ENCODE measurements at places on chromosomes 3 and 15.

GRCh38 chr15:35141743-35142471 lies 56.8 kb upstream of the NANOGP8 start:
- DNase-seq: peak; percentile 59

DNA sequence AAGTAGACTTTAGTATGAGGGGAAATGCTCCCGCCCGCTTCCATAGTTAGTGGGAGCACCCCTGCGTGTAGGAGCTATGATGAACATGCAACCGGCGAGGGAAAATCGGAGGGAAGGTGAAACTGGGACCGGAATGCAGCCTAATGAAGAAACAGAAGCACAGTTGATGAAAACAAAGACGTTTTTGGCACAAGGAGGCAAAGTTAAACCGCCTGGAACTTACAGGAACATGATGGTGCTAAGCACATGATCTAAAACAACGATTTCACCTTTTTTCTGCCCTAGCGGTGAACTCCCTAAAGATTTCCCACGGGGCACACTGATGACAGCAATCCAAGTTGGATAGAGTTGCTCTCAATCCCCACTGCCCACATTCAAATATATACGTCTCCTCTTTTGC lies 49.4 kb upstream of the SPATA12 start:
- DNase-seq: no peak

- peak; percentile 78 for DNase-seq
Observed at GRCh38 chr3:46895204-46895660, 17.7 kb downstream of the PTH1R start.

GRCh38 chr3:38227989-38228388 lies 37.6 kb upstream of the SLC22A13 start:
- no peak for DNase-seq

DNA sequence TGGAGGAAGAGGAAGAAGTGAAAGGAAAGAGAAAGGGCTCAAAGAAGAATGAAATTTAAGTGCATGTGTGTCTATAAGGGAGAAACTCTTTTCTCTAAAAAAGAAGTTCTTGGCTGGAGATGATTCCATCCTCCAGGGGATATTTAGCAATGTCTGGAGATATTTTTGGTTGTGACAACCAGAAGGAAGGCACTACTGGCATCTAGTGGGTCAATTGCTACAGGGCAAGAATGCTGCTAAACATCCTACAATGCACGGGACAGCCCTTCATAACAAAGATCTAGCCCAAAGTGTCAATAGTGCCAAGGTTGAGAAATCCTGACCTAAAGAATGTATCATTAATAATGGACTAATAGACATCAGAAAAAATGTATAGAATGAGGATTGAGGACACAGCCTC lies 57.4 kb upstream of the ST3GAL6 start:
- DNase-seq: no peak

DNA sequence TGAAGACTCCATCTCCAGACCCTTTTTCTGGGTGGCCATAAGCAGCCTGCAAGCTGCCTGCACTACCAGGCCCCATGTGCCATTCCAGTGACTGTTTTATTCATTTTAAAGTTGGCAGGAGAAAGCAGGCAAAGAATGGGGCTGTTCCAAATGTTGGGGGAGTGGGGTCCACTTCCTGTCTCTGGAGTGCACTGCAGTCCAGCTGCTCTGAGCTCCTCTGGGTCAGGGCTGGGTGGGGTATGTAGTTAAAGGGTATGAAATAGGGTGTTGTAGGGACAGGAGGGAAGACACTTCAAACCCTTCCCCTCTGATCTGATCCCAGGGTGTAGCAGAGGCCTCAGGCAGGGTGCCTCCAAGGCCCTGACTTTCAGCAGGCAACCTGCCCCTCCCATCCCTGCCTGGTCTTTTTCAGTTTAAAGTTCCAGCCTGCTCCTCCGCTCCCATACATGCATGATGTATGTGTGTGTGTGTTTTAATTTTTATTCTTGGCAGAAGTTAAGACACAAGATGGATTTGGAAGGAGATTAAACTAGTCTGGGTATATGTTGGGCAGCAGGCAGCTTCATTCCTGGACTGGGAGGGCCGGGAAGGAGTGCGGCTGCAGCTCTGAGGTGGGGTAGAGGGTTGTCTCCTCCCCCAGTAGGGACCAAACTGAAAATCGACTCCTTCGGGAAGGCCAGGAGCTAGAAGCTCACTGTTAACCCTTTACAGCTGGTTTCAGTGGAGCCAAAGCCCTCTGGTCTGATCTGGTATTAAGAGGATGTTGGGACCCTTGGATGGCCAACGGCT lies 17.3 kb downstream of the BOC start:
- no peak for DNase-seq

- peak; percentile 31 for DNase-seq
Observed at GRCh38 chr3:147410526-147411237, 1.5 kb downstream of the ZIC1 start.

DNA sequence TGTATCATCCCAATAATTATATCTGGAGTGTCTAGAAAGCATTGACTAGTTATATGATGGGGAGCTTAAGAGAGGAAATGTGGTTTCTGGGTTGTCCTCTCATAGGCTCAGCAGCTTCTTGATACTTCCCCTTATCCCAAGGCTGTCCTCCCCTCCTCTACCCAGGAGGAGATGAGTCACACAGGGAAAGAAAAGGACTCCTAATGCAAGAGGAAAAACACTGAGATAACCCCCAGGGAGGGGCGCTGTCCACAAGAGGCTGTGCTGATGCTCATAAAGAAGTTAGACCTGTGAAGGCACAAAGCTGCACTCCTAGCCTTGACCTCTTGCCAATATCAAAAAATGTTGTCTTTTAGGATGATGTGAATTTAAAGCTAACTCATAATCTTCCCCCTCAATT lies 28.8 kb upstream of the GYG1 start:
- DNase-seq: peak; percentile 49

DNA sequence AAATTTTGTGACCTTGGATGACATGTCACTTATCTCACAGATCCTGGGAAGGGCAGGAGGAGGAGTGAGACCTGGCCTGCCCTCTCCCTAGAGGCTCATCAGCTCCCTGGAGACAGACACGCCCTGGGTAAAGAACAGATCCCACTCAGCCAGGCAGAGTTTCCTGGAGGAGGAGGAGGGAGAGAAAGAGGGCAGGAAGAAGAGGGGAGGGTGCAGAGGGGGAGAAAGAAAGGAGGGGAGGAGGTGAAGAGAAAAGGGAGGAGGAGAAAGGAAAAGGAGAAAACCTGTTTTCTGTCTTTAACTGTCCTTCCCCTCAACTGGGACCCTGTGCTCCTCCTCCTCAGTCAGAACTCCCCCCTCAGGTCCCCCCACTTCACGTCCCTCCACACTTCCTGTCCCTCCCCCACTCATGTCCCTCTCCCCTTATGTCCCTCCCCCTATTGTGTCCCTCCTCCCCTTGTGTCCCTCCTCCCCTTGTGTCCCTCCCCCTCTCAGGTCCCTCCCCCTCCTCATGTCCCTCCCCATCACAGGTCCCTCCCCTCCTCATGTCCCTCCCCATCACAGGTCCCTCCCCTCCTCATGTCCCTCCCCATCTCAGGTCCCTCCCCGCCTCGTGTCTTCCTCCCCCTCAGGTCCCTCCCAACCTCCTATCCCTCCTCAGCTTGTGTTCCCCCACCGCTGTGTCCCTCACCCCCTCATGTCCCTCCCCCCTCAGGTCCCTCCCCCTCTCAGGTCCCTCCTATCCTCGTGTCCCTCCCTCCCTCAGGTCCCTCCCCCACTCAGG lies 52.3 kb upstream of the CGNL1 start:
- DNase-seq: peak; percentile 85

GRCh38 chr3:110664148-110664547 lies 407.5 kb upstream of the NECTIN3 start:
- no peak for DNase-seq

DNA sequence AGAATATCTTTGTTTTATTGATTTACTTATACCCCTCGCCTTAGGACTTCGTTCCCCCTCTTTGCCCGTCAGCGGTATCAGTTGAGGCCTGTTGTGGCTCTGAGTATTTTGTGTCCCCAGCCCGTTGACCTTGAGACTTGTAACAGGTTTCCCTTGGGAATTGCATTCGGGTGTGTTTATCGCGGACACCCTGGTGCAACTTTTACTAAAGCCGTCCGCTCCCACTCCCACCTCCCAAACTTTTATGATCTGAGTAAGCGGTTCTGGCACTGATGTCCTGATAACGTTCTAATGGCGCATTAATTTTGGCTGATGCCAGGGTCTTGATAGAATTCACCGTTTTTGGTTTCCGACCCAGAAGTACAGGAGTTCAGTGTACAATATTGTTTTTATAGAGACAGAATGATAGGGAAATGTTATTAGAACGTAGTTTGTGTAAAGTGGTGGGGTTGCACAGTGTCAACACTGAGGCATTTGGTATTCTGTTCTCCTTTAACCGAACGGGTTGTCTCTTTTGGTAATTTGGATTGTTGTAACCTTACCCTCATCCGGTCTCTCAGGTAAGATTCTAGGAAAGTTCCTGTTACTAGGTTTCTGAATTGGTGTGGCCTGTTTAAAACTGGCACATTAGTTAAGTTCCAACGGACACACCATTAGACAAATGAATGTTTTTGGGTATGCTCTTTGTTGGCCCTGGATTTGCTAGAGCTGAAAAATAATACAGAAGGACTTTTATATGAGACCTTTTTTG lies 47.8 kb downstream of the OIP5 start:
- DNase-seq: peak; percentile 53

- DNase-seq: no peak
Observed at GRCh38 chr3:1971780-1972179, 126.9 kb upstream of the CNTN4 start.

GRCh38 chr3:21528291-21528995 lies 222.6 kb downstream of the ZNF385D start:
- no peak for DNase-seq

- DNase-seq: no peak
Observed at GRCh38 chr3:111152496-111152895, 80.9 kb downstream of the NECTIN3 start.

DNA sequence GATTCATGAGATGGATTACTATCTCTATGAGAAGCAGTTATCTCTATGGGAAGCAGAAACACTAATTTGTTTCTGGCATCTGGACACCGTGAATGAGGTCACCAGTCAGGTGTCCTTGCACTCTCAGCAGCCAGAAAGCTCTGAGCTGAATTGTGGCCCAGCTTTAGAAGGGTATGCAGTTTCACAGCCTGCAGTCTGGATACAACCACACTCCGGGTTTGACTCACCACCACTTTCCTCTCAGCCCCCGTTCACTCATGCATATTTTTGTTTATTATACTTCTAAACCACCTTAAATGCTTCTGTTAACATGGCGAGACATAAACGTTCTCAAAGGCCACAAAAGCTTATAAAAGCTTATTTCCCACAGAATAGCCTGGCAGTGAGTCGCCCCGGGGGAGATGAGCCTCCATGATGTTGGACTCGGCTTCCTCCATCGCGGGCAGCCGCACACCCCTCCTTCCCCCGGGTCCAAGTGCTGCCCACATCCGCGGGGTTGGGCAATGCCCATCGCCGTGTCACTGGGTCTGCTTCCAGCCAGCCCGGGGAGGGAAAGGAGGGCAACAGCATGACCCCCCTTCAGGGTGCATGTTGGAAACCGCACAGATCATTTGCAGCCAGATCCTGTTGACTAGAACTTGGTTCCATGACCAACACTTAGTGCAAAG lies 16.8 kb upstream of the SLC41A3 start:
- DNase-seq: no peak

DNA sequence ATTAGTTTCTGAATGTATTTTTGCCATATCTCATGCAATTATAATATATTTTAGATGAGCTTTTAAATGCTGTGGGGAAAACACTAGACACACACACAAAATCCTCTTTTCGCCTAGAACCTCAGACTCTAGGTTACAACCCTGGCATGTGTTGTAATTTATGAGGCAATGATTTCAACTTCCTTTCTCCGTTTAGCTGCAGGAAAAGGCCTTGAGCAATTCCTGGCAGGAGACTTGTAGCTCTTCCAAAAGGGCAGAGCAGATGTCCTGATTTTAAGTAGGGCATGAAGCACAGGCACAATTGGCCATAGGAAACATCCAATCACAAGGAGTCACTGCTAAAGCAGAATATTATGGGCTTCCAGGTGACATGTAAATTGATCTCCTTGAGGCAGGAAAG lies 82.0 kb downstream of the GPR156 start:
- DNase-seq: peak; percentile 59

DNA sequence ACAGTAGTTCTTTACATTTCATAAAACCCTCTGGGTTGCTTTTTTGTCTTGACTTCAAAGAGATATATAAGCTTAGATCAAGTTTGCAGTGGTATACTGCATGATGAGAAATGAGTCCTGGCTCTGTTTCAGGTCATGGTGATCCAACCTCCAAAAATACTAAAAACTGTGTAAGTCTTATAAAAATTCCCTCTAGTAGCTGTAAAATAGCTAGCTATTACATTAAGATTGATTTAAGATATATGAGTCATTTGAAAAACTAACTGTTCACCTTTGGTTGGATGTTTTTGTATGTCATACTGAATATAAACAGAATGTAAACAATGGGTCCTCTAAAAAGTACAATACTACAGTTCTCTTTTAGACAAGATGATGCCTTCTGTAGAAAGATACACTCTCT lies 879.2 kb downstream of the ROBO1 start:
- DNase-seq: no peak

DNA sequence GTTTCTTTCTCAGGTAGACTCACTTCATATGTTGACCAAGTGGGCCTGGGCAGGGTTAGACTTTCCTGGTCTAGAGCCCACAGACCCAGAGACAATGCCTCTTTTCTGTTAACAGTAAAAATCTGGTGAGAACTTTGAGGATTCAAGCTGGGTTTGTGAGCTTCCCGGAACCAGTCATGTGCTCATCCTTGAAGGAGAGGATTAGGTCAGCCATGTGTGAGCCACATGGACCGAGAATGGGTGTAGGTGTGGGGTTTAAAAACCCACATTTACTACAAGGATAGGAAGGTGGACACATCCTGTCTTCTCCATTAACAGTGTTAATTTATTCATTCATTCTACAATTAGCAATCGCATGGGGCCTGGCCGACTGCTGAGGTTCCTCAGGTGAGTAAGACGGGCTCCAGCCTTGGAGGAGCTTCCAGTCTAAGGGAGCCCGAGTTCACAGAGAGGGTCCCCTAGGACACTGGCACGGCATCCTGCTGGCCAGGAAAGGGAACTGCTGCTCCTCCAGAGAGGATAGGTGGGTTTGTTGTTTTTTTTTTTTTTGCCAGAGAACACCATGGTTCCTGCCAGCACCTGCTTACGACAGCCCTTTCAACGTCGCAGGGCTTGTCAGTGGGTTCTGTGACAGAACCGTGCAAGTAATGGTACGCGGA lies 69.0 kb downstream of the SQOR start:
- no peak for DNase-seq

DNA sequence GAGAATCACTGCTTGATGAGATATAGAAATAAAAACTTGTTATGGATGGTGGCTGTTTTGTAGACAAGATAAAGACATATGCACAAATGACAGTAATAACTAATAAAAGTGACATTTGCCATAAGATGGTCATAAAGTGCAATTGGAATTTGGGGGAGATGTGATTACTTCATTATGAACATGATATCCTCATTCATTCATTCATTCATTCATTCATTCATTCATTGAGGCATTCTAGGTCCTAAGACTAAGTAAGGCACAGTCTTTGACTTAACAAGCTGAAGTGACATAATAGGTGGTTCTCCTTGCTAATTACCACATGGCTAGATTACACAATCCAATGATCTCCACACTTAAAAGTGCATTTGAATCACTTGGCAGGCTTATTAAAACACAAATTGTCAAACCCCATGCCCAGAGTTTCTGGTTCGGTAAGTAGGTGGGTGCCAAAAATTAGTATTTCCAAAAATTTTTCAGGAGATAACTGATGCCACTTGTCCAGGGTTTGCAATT lies 18.9 kb downstream of the RAP2B start:
- DNase-seq: peak; percentile 40

- DNase-seq: no peak
Observed at GRCh38 chr15:48006031-48006511, 114.7 kb upstream of the SLC24A5 start.
